ENCODE measurements at places on chromosomes 5 and 9. TPM values are rescaled to one million over a fixed set of nuclear protein-coding genes. Genes with fewer than 3 reads are reported as not detected.
A peak's percentile ranks its signal among the peaks of the same experiment; 100 is the strongest.

Gene NACC2
- 8.2 TPM for total RNA-seq

- H3K27me3 ChIP-seq = no peaks in the 10 kb centered on the region
- no peaks in the 10 kb centered on the region for H3K36me3 ChIP-seq
- peak overlapping the region; percentile 97 for H3K27ac ChIP-seq
- peak overlapping the region; percentile 93 for H3K4me3 ChIP-seq
- peak; percentile 53 for DNase-seq
Measured at GRCh38 chr9:32551276-32552051, 663 bp upstream of the SMIM27 start.

Gene PIP5KL1
- 2.1 TPM for total RNA-seq

- no peaks in the 10 kb centered on the region for H3K4me1 ChIP-seq
- H3K27me3 ChIP-seq = no peaks in the 10 kb centered on the region
- H3K27ac ChIP-seq = no peak overlapping the region
Measured at GRCh38 chr9:93941493-93941892, 13.7 kb downstream of the BARX1 start.
